ENCODE measurements at places on chromosomes 5 and 9.

DNA sequence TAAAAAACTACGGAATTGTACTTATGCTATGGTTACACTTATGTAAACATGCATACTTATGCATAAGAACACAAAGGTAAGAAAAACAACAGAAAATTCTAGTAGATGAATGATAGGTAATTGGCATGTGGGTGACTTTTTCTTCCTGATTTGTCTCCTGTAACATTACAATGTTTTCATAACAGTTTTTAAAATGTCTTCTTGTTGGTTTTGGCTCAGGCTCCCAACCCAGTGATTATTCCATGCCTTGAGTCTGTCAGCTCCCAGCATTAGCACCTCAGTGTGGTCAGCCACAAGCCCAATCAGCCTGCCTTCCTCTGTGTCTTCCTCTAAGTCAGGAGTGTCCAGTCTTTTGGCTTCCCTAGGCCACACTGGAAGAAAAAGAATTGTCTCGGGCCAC is 7.9 kb upstream of the FOXE1 start:
- no peaks in the 10 kb centered on the region for H3K36me3 ChIP-seq
- H3K4me1 ChIP-seq, result no peaks in the 10 kb centered on the region
- H3K27ac ChIP-seq, result no peak overlapping the region
- peaks cover 71% of the 10 kb centered on the region for H3K27me3 ChIP-seq
- peak; percentile 83 for DNase-seq

GRCh38 chr5:142829801-142830220 is 59.6 kb downstream of the ARHGAP26 start:
- H3K4me3 ChIP-seq, result no peak overlapping the region
- H3K27me3 ChIP-seq, result no peaks in the 10 kb centered on the region

- H3K36me3 ChIP-seq, result peaks cover 15% of the 10 kb centered on the region
- H3K27me3 ChIP-seq, result no peaks in the 10 kb centered on the region
- peak overlapping the region; percentile 78 for H3K27ac ChIP-seq
Observed at GRCh38 chr9:706606-707459, 134.7 kb upstream of the DMRT1 start.

- peak; percentile 26 for DNase-seq
- H3K27me3 ChIP-seq, result no peaks in the 10 kb centered on the region
- peaks cover 9% of the 10 kb centered on the region for H3K4me1 ChIP-seq
- no peaks in the 10 kb centered on the region for H3K36me3 ChIP-seq
- H3K27ac ChIP-seq, result no peak overlapping the region
- no peak overlapping the region for H3K4me3 ChIP-seq
Observed at GRCh38 chr9:82404881-82405280, 416.3 kb downstream of the SPATA31D1 start.
